AG20443 (cell line): ENCODE measurements at places on chromosomes 6 and 20.

DNA sequence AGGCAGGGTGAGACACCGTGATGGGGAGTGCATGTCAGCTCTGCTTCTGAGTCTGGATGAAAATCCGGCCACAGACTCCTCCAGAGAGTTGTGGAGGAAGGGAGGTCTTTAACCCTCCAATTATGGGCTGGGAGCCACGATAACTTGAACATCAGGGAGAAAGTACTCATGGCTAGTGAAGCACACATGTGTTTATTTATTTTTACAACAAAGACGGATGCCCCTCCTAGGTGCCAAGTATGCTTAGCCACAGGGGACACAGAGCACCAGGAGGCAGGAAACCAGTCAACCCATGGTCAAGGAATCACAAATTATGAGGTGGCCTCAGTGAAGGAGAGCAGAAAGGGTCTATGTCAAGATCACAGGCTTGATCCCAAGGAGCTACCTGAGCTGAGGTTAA lies 54.1 kb downstream of the ZNF217 start:
- DNase-seq: no peak

DNA sequence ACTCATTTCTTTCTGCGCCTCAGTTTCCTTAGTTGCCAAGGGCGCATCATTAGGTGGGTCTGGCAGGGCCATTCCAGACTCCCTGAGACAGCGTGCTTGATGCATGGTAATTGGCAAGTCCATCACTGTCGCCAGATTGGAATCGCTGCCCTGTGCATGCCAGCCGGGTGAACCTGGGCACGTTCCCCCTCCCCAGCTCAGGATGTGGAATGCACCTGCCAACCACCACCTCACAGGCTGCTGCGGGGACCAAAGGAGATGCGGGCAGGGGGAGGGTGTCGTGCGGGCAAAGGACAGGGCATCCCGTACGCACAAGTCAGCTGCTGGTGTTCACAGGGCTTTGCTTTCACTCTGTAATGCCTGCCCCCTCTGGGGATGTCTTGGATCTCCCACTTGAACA lies 36.4 kb upstream of the PMEPA1 start:
- no peak for DNase-seq

- no peak for DNase-seq
Observed at GRCh38 chr6:109458774-109459531, 3.4 kb upstream of the MICAL1 start.

DNA sequence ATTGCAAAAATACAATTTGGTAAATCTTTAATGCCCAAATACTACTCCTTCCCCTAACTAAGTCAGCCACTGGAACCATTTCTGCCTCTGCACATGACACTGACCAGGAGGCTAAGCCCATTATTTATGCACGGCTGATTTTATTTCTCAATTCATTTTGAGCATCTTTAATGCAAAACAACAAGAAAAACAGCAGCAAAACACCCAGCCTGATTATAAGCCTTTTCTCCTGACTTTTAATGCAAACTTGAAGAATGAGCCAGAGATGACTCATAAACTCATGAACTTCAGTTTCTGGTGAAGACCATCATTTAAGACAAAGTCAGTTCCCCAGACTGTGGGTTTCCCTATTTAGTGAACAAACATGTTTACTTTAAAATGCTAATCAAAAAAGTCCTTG lies 51.6 kb downstream of the CYP24A1 start:
- no peak for DNase-seq

- no peak for DNase-seq
Observed at GRCh38 chr6:89999154-89999553, 104.9 kb downstream of the GJA10 start.

DNA sequence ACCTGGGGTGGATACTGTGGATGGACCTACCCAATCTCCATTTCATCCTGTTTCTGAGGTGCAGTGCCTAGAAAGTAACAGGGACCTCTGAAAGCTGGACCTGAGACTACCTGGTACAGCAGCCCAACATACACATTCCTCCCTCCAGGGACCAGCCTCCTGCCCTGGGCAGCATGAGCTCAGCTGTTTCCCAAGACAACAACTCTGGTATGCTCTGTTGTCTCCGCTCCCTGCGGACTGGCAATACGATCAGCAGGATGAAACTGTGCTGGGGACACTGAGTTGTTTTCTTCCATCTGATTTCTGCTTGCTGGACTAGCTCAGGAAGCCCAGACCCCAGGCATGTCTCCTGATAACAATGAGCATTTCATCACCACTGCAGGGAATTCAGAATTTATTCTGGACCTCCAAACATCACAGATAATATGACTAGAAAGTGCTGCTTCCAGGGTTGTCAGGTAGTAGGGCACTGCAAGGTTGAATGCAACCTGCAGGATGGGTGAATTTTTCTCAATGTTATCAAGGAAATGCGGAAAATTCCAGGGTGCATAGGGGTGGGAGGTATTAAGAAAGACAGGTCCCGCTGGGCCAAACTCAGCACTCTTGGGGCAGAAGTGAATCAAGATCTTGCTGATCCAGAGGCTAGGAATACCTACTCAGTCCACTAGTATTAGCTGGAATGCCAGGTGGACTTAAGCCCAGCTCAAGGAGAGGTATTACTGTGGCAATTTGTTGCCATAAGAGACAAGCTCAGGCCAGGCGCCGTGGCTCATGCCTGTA lies 38.9 kb upstream of the SLC4A11 start:
- no peak for DNase-seq

DNA sequence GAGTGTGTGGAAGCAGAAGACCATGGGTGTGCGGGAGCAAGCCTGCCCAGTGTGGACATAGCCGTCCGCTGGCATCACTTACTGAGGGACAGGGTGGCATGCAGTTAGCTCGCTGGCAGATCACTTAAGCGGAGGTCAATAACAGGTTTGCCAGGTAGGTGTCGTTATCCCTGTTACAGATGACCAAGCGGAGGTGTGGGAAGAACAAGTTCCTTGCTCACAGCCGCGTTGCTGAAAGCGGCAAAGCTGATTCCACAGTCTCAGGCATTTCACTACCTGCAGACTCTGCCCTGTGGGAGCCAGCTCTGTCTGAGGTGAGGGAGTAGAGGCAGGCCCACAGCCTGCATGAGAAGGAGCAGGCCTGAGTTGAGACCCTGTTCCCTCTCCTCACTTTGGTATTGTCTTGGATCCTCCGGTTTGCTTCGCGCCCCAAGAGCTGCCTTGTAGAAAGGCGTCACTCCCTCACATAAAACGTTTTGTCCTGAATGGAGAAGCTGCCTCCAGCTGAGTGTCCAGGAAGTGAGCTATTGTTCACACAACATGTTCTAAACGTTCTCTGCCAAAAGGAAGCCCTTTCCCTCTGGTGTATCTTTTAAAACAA lies 96.9 kb downstream of the TCP11 start:
- DNase-seq: no peak

- DNase-seq: peak; percentile 21
Observed at GRCh38 chr20:53900380-53900999, 169.9 kb downstream of the BCAS1 start.

- no peak for DNase-seq
Observed at GRCh38 chr20:44284032-44284431, 27.0 kb downstream of the FITM2 start.

- DNase-seq: no peak
Observed at GRCh38 chr20:40953416-40953815, 75.2 kb upstream of the TOP1 start.

- DNase-seq: no peak
Observed at GRCh38 chr6:15356179-15356578, 110.3 kb downstream of the JARID2 start.

DNA sequence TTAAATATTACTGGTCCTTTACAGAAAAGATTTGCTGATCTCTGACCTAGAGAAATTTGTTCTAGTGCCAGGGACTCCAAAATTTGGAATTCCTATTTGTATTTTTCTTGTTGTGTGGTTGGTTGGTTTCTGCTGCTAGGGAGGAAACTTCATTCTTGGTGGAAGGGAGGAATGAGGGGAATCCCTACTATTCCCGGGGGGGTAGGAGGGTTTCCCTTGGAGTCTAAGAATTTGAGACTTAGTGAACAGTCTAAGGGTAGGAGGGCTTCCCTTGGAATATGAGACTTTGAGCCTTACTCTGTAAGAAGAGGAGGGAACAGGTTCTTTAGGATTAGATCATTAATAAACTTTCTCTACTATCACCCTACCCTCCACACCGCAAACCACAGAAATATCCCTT lies 67.1 kb upstream of the ADGRF1 start:
- DNase-seq: no peak

GRCh38 chr6:41288030-41288753 lies 1.7 kb upstream of the TREM1 start:
- no peak for DNase-seq

DNA sequence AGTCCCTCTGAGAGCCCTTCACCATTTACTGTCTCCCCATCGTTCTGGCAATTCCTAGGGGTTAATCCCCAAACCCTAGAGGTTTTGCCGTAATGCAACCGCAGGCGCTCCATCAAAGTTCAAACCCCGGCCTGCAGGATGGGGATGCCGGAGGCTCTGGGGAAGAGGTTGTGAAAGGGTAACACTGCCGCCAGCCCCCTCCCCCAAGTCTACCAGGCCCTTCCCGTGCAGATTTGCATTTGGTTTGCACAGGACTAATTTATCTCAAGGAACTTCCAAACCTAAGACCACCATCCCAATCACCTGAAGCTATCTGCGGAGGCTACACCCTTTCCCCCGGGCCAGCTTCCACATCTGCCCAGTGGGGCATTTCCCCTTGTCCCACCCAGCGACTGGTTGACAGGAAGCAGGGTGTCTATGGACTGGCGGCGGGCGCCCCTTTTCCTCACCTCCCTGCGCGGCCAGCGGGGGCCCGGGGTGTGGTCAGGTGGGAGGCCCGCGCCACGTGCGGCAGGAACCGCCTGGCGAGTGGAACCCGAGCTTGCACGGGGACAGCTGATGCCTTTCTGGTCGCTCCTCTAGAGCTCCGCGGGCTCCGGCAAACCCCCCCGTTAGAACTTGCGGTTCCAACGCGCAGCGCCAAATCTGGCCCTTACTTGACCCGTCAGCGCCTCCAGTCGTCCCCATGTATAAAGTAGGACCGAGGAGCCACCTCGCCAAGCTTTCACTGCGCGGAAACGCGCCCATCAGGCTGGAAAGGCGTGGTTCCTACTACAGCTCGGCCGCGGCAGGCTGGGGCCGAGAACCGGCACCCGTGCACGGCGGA lies 9.4 kb upstream of the SLC4A11 start:
- DNase-seq: peak; percentile 65

DNA sequence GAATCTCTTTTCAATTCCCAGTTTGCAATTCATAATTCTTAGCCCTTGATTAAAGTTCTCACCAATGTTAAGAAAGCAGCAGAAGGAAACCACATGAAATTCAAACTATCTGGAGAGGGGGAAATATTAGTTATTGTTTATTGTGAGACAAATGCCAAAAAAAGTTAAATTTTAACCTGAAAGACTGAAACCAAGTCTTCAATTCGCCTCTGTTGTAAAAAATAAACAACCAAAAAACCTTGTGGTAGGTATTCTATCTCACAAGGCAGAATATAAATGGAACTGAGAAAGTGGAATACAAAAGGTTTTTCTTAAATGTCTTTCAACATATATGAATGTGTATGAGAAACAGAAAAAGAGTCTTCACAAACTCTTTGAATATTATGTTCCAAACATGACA lies 24.8 kb downstream of the TMX4 start:
- no peak for DNase-seq

- no peak for DNase-seq
Observed at GRCh38 chr6:51199105-51199552, 380.5 kb downstream of the TFAP2B start.

- peak; percentile 35 for DNase-seq
Observed at GRCh38 chr6:30171677-30172471, 8.5 kb downstream of the TRIM15 start.

DNA sequence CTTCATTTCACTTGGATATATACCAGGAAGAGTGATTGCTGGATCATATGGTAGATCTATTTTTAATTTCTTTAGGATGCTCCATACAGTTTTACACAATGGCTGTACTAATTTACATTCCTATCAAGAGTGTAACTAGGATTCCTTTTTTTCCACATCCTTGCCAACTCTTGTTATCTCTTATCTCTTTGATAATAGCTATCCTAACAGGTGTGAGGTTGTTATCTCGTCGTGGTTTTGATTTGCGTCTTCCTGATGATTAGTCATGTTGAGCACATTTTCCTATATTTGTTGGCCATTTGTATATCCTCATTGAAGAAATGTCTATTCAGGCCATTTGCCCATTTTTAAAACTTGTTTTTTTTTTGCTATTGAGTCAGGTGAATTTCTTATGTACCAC lies 552.4 kb downstream of the RFPL4B start:
- no peak for DNase-seq

DNA sequence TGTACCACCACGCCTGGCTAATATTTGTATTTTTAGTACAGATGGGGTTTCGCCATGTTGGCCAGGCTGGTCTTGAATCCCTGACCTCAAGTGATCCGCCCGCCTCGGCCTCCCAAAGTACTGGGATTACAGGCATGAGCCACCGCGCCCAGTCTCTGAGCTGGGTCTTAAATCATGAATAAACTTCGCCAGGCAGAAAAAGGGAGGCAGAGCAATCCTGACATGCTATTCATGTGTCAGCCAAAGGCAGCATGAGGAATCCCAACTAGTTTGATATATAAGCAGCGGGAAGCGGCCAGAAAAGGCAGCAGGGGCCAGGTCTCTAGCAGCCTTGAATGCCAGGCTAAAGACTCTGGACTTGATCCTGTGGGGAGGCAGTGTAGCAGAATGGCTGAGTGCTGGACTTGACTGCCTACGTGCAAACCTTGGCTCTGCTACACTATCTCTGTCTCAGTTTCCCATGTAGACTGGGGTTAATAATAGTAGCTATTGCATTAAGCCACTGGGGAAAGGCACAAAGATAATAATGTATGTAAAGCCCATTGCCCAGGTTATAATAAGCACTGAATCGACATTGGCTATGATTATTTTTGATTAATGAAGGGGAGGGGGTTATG lies 1.8 kb downstream of the PROCR start:
- no peak for DNase-seq

DNA sequence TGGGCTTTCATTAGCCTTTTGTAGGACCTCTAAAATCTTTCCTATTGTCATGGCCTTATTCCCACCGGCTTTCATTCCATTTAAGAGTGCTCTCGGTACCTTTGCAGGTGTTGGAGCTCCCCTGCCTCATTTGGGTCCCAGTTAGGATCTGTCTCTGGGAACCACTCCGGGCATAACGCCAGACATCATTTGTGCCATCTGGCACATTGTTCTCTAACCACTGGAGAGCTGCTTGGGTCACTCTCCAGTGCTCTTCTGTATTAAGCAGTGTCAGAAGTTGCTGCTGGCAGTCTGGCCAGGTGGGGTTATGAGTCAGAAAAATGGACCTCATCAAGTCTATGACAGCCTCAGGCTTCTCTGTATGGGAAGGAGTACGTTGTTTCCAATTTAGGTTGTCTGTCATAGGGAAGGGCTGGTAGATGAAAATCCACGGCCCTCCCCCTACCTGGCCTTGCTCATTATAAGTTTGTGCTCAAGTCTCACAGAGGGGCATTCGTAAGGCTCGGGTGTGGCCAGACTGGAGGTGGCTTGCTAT lies 62.9 kb upstream of the MOCS1 start:
- DNase-seq: no peak

DNA sequence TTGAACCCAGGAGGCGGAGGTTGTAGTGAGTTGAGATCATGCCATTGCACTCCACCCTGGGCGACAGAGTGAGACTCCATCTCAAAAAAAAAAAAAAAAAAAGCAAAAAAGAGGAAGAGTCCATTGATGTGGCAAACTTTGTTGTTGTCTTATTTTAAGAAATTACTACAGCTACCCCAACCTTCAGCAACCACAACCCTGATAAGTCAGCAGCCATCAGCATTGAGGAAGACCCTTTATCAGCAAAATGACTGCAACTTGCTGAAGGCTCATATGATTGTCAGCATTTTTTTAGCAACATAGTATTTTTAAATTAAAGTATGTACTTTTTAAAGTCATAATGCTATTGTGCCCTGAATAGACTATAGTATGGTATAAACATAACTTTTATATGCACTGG lies 48.8 kb downstream of the ZFP64 start:
- DNase-seq: no peak
